ENCODE measurements at places on chromosomes 11 and 22. TPM values are rescaled to one million over a fixed set of nuclear protein-coding genes. Genes with fewer than 3 reads are reported as not detected.

DNA sequence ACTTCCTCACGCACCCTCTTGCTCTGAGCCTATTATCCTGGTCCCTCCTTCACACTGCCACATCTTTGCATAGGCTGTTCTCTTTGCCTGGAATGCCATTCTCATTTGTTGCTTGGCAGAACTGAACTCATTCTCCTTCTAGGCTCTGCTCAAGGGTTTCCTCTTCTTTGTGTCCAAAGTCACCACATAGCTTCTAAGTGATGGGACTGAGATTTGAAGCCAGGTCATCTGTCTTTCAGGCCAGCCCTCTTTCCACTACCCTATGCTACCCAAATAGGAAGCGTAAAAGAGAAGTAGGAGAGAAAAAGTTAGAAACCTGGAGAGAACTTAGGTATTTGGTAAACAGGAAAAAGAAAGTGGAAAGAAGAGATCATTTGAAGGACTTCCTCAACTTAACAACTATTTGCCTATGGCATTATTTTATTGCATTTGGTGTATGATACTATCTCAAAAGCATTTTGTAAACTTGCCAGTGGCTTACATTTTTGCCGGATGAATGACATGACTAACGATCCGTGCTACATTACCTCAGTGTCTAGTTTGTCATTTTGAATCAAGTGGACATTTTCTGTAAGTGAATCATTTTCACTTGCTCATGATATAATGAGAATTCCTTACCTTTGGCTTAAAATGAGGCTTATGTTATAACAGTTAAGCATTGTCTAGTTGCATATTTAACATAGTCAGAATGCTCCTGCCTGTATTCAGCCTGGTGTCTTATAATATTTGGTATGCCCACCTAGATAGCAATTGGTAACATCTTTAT, 18.5 kb downstream of the NF2 start:
- no peaks in the 10 kb centered on the region for H3K36me3 ChIP-seq
- peak overlapping the region; percentile 57 for H3K27ac ChIP-seq
- H3K4me3 ChIP-seq = no peak overlapping the region
- DNase-seq = no peak
- no peaks in the 10 kb centered on the region for H3K27me3 ChIP-seq

DNA sequence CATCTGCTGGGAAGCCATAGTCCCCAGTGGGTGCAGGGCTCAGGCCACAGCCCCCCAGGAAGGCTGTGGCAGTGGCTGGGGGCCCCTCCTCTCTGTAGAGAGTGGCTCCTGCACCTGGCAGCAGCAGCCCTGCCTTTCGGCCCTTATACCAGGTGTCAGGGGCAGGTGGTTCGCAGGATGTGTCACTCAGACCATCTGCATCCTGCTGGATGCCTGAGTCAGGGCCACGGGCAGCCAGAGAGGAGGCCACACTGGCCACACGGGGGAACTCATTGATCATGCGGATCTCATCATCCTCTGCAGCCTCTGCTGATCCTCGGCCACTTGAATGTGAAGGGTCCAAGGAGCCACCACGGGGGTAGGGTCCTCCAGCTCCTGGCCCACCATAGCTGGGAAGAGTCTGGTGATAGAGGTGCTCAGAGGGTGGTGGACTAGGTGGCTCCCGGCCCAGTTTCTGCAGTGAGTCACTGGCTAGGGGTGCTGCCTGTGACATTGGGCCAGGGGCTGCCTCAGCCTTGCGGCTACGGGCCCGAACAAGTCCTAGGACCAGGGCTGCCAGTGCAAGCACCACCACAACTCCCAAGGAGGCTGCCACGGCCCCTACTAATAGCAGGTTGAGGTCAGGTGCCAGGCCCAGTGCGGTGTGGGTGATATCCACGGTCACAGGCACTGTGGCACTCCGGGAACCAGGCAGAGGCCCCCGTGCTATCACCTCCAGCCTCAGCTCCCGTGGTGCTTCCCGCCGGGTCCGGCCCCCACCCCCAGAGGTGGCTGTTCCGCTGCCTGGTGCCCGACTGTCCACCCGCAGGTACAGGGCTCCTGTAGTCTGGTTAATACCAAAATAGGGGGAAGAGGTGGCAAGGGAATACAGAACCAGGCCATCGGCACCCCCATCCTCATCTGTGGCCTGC, 3.3 kb upstream of the TPP1 start:
- H3K4me3 ChIP-seq = no peak overlapping the region
- no peak overlapping the region for H3K27ac ChIP-seq
- no peak for DNase-seq
- H3K27me3 ChIP-seq = no peaks in the 10 kb centered on the region
- peaks cover 25% of the 10 kb centered on the region for H3K36me3 ChIP-seq

The GNG3 gene
- total RNA-seq = not detected

The TBC1D10A gene
- 9.3 TPM for total RNA-seq

The MISFA gene
- 1.3 TPM for total RNA-seq

The GLYAT gene
- total RNA-seq = not detected
